ENCODE measurements at places on chromosomes 1 and 21.

DNA sequence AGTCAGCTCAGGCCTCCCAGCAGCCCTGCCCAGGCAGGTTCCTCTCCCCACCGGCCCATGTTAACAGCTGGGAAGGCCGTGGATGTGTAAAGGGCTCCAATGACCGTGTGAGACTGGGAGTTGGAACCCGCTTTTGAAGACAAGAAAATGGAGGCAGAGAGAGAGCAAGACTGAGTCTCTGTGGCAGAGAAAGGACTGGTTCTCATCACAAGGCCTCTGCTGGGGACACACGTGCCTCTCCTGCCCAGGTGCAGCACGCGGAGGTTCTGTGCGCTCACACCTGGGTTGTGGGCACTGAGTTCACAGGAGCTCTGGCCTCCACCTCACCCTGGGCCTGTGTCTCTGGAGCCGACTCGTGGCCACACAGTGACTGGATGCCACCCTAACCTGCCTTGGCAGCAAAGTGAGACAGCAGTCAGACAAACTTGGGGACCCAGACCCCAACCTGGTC, 27.0 kb downstream of the RUNX3 start:
- no peak for DNase-seq

DNA sequence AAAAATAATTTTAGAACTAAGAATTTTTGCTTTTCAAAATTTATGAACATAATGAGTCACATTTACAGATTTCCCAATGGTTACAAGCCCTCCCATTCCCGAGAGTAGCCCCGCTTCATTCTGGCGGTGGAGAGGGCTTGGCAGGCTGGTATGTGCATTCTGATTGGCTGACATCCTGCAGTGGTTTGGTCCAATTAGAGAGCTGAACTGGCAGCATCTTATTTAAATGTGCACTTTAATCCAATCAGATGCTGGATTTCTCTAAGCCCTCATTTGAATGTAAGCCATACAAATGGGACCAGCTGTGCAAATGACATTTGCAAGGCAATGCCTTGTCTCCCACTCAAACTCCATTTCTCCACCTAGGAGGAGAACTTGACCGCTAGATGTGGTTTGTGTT, 18.0 kb upstream of the TRIM17 start:
- no peak for DNase-seq

GRCh38 chr1:3841491-3841890, 15.5 kb downstream of the CEP104 start:
- no peak for DNase-seq

DNA sequence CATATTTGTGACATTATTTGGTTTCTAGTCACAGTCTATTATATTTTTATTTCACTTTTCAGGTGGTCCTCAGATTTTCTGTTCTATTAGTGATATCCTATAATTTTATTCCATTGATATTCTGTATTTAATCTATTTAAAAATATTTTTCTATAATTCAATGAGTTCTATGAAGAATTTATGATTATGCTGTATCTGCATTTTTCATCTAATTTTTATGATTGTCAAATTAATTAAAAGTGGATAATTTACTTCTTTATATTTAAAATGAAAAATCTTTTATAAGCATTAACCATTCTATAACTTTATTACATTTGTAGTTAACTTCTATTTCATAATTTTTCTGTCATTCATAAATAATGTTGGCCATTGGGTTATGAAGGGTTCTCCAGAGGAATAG, 387.4 kb upstream of the LRRC7 start:
- no peak for DNase-seq

GRCh38 chr1:222920169-222920568, 105.3 kb downstream of the DISP1 start:
- DNase-seq, result no peak

GRCh38 chr1:173553312-173553711, 49.6 kb downstream of the SLC9C2 start:
- no peak for DNase-seq

GRCh38 chr1:153515504-153516394, 20.0 kb downstream of the S100A6 start:
- no peak for DNase-seq

DNA sequence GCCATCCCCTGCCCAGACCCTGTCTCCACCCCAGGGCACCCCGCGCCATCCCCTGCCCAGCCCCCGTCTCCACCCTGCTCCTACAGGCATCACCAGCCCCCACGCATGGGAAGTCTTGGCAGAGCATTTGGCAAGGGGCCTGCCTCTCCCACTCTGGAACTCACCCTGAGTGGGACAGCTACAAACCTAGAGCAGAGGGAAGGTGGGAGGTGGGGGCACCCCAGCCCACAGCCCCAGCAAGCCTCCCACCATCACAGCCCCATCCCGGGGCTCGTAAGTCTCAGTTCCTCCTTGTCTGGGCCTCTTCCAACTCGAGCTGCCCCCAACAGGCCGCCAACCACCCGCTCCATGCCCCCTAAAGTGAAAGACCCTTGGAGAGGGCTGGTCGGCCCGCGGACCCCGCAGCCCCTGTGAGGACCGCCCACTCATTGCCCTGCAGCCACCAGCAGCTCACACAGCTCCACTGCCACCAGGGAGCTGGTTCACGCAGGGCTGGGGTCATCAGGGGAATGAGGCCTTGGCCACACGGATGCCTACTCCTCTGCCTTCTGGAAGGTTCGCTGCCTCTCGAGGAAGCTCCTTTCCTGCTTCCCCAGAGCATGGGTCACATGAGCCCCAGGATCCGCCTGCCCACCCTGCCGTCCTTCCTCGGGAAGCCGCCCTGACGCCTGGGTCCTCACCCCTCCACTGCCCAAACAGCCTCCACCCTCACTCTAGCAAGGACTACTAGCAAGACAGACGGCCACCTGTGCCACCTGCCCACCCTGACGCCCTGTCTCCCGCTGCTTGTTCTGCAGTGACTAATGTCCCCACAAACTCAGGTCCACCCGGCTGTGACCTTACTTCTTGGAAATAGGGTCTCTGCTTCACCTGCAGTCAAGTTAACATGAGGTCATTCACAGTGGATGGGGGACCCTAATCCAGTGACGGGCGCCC, 14.4 kb downstream of the MEGF6 start:
- no peak for DNase-seq

DNA sequence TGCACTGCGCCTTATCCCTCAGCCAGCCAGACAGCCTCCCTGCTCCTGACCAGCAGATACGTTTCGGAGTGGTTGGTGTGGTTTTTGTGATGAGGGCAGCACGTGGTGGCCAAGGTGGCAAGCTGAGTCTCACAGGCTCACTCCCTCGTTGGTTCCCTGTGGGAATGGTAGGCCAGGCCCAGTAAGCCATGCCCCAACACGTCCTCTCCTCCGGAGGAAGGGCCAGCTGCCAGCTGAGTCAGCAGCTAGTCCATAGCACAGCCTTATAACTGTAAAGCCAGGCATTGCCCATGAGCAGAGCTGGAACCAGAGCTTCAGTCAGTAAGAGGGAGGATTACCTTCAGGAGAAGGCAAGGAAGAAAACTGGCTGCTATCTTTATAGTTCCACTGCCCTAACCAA, 29.5 kb downstream of the SZRD1 start:
- no peak for DNase-seq

- no peak for DNase-seq
These were observed 48.0 kb upstream of the BCL9 start for GRCh38 chr1:147493349-147493748.

DNA sequence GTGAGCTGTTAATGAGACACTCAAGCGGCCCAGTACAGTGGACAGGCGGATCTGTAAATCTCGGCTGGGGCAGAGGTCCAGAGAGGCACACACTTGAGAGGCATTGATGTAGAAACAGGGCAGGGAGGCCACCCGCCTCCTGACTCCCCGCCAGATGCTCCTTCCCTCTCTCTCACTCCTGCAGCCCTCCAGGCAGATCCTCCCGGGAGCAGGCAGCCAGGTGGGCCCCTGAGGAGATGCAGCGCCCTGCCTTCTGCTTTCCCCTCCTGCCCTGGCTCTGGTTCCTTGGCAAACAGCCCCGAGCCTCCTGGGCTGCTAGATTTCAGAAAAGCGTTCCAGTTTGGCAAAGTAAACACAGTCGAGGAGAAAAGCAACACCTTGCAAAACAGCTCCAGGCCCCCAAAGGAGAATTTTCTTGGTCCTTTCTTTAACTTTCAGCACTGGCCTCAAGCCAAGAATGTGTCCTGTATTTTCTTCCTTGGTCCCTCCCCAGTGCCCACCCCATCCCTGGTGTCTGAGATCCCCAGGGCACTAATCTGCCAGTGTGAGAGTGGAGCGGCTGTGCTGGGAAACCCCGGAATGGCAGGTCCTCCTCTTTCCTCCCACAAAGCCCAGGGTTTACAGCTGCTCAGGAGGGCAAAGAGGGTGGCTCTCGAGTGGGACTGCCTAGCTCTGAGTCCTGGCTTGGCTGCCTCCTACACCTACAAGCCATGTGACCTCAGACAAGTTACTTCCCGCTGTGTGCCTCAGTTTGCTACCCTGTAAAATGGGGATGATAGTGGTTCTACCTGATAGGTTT, 29.4 kb upstream of the IFNLR1 start:
- no peak for DNase-seq

DNA sequence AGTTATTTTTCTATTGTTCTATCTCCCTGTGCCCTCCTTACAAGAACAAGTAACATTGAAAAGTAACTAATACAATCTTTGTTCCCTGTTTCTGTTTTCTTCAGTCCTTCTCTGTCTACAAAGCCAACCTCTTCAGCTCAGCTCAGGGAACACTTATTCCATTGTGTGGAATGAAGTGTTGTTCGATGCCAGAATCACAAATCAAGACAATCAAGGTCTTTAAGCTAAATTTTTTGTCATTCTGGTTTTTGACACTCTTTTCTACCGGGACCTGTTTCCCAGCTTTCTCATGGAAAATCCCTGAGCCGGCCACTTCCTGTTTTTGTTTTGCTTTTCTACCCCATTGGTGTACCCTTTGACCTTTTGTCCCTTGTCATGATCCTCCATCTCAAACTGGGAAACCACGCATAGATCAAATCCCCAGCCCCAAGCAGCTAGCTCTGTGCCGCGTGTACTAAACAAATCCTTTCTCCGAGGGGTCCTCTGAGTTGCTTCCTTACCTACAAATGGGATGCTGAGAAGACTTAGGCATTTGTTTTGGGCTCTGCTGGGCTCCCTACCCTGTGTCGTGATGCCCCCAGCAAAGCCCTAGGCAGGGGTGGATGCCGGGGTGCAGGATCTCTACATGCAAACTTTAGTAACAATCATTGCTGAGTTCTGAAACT, 141.8 kb downstream of the TOMM20 start:
- DNase-seq, result no peak

DNA sequence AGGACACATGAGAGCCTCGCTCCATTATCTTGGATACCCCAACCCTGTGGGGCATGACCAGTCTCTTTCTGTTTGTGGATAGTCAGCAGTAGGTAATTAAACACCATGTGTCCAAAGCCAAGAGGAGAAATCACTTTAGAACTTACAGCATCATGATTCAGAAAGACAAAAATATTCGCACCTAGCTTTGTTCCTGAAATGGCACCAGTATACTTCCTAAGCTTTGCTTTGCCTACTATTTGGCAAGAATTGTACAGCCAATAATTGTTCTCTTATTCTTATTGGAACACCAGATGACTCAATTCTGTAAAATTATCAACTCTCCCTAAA, 24.2 kb downstream of the TNFRSF9 start:
- DNase-seq, result no peak

- DNase-seq, result no peak
These were observed 96.1 kb downstream of the NID1 start for GRCh38 chr1:235968831-235969230.

DNA sequence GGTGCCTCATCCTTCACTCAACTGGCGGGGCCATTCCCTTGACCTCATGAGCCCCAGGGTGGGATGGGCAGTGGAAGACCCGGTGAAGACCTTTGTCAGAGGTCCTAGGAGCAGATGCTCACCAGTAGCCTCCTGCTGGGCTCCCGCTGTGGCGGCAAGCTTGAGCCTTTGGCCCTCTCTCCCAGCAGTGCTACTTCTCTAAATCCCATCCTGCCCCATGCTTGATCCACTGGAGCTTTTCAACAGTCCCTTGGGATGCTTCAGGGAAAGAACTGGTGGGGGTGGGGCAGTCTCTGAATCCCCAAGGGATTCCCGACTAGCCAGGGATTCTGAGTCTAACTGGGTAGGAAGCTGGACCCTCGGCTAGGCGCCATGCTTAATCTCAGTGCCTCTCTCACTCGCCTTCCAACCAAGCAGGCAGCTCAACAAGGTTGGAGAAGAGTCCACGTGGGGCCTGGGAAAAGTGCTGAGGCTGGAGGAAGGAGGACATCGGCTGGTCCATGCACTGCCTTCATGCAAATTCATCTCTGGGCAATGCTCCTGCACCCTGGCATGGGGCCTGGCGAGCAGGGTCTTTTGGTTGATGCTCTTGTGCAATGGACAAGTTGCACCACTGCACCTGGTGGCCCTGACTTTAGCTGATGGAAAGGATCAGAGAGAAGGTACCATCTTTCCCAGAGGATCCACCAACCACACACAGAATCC, 190.3 kb downstream of the GRIK3 start:
- DNase-seq, result no peak

- DNase-seq, result no peak
These were observed 719 bp downstream of the EYA3 start for GRCh38 chr1:28087614-28088167.

- no peak for DNase-seq
These were observed 195.0 kb downstream of the ROR1 start for GRCh38 chr1:63968663-63969440.

- DNase-seq, result no peak
These were observed 2.1 kb upstream of the EDN2 start for GRCh38 chr1:41486371-41487125.

DNA sequence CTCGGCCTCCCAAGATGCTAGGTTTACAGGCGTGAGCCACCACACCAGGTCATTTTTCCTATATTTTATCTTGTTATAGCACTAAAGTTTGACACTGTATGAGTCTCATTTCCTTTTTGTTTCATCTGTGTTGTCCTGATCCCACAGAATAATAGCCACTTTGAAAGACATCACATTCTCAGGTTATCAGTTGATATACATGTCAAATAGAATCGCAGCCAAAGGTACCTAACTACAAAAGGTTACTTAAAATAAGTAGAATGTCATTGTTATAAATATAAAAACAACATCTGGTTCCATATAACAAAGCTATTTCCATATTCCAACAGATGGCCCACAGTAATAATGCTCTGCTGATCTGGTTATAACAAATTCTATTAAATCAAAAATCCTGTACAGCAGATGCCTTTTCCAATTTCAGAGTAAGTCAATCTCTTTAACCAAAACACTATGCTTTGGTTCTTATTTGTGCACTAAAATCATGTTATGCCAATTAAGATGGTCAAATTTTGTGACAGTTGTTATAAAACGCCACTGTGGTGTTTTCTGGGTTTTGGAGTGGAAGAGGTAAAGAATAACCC, 6.0 kb downstream of the FOXJ3 start:
- no peak for DNase-seq

DNA sequence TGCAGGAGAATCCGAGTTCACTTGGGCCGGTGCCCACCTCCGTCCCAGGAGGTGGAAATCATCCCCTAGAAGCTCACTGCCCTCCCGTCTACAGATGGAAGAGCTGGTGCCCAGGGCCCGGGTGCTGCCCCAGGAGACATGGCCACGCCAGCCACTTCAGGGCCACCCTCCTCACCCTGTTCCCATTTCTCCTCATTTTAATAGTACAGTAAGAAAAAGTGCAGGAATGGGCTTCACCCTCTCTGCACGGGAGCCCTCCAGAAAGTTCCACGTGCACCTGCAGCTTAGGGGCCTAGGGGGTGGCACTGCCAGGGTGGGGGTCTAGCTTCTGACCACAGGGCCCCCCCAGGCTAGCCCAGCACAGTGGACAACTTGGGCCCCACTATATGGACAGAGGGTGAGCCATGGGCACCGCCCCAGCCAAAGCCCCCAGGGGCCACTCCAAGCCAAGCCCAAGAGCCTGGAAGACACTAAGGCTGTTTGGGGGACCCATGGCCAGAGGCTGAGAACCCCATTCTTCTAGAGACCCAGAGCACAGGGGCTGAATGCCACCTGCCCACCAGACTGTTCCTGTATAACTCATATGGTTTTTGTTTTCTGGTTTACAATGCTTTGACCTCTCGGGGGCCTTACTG, 3.4 kb upstream of the FTCD start:
- no peak for DNase-seq

Measured in right atrium auricular region (tissue), 2 donors.